ENCODE measurements at places on chromosomes 16 and 17.

GRCh38 chr17:27747462-27748359, 52.6 kb downstream of the NOS2 start:
- H3K4me1 ChIP-seq = peaks cover 6% of the 10 kb centered on the region
- H3K27ac ChIP-seq = no peak overlapping the region
- DNase-seq = no peak
- H3K27me3 ChIP-seq = peaks cover 10% of the 10 kb centered on the region
- no peaks in the 10 kb centered on the region for H3K36me3 ChIP-seq

DNA sequence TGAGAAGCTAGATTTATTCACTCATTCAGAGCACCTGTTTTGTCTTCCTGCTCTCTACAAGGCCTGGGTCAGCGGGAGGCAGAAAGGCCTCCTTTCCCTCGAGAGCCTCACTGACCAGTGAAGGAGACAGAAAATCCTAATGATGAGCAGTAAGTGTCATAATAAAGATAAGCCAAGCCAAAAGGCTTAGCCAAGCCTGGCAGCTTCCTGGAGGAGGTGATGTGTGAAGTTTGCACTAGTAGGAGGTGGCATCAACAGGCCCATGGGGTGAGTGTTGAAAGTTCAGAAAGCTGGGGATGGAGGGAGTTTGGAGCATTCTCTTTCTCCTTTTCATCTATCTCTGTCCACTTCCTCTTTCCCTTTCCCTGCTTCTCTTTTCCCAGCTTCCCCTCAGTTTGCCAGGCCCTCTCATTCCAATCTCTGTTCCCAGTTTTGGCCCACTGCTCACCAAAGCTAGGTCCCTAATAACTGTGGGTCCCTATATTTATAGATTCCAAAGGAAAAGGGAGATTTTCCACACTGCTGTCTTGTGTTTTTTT, 16.5 kb upstream of the SPNS3 start:
- H3K36me3 ChIP-seq = no peaks in the 10 kb centered on the region
- no peak overlapping the region for H3K4me3 ChIP-seq
- no peaks in the 10 kb centered on the region for H3K27me3 ChIP-seq
- DNase-seq = no peak
- H3K27ac ChIP-seq = no peak overlapping the region
- peaks cover 4% of the 10 kb centered on the region for H3K4me1 ChIP-seq

DNA sequence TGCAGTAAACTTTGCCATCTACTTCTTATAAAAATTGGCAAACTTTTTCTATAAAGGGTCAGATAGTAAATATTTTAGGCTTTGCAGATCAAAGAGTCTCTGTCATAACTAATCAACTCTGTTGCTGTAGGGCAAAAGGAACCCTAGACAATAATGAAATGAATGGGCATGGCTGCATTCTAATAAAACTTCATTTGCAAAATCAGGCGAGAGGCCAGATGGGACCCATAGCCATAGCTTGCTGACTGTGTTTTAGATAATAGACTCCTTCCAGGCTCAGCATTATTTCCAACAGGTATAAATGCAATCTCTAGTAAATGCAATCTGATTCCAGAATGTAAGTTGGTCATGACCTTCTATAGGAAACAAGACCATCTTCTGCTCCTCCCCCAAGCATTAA, 490.7 kb downstream of the TOX3 start:
- H3K4me3 ChIP-seq = no peak overlapping the region
- DNase-seq = no peak
- H3K27ac ChIP-seq = no peak overlapping the region
- no peaks in the 10 kb centered on the region for H3K36me3 ChIP-seq
- no peaks in the 10 kb centered on the region for H3K27me3 ChIP-seq

DNA sequence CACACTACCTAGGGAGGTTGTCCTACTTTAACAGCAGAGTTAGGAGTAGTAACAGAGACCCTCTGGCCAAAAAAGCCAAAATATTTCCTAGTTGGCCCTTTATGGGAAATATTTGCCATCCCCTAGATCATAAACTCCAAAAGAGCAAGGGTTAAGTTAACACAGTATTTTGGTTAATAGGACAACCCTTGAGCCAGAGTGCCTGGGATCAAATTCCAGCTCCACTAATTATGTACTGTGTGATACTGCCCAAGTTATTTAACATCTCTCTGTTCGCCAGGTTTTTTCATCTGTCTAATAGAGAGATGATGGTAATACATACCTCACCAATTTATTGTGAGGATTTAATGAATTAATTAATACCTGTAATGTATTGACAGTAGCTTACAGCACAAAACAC, 767.4 kb downstream of the KCNJ2 start:
- DNase-seq = no peak
- H3K4me3 ChIP-seq = no peak overlapping the region
- no peaks in the 10 kb centered on the region for H3K4me1 ChIP-seq
- H3K36me3 ChIP-seq = no peaks in the 10 kb centered on the region
- no peak overlapping the region for H3K27ac ChIP-seq

- H3K4me1 ChIP-seq = no peaks in the 10 kb centered on the region
- H3K4me3 ChIP-seq = no peak overlapping the region
- H3K27me3 ChIP-seq = peaks cover 2% of the 10 kb centered on the region
These were observed 28.1 kb upstream of the ITGA2B start for GRCh38 chr17:44417553-44417952.

- H3K4me1 ChIP-seq = no peaks in the 10 kb centered on the region
- peaks cover 8% of the 10 kb centered on the region for H3K27me3 ChIP-seq
- H3K4me3 ChIP-seq = no peak overlapping the region
- H3K36me3 ChIP-seq = no peaks in the 10 kb centered on the region
- no peak for DNase-seq
- H3K27ac ChIP-seq = no peak overlapping the region
These were observed 14.7 kb downstream of the LRRC75A start for GRCh38 chr17:16477255-16477654.

- no peaks in the 10 kb centered on the region for H3K36me3 ChIP-seq
- peaks cover 12% of the 10 kb centered on the region for H3K27me3 ChIP-seq
- H3K4me1 ChIP-seq = peaks cover 19% of the 10 kb centered on the region
- peak overlapping the region; percentile 81 for H3K27ac ChIP-seq
- peak overlapping the region; percentile 2 for H3K4me3 ChIP-seq
- no peak for DNase-seq
These were observed 139.4 kb downstream of the CCDC182 start for GRCh38 chr17:57605675-57606105.

DNA sequence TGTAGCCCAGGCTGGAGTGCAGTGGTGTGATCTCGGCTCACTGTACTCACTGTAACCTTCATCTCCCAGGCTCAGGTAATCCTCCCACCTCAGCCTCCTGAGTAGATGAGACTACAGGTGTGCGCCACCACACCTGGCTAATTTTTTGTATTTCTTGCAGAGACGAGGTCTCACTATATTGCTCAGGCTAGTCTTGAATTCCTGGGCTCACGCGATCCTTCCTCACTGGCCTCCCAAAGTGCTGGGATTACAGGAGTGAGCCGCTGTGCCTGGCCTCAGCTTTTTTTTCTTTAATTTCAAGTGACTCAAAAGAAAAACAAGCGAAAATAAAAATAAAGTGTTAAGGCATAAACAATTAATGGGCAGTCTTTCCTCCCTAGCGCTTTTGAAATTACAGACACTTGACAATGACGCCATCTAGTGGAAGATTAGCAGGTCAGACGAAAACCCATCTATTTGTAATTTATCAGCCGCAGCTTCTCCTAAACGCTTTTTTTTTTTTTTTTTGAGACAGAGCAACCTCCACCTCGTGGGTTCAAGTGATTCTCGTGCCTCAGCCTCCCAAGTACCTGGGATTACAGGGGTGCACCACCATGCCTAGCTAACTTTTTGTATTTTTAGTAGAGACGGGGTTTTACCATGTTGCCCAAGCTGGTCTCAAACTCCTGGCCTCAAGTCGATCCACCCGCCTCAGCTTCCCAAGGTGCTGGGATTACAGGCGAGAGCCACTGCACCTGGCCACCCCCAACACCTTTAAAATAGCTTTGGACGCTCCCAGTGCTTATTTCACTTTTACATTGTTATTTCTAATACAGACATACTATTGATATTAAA, 28.1 kb upstream of the PECAM1 start:
- H3K4me3 ChIP-seq = no peak overlapping the region
- no peak for DNase-seq
- H3K4me1 ChIP-seq = no peaks in the 10 kb centered on the region
- peaks cover 4% of the 10 kb centered on the region for H3K27me3 ChIP-seq
- no peak overlapping the region for H3K27ac ChIP-seq

GRCh38 chr17:78676412-78677302, 99.5 kb upstream of the DNAH17 start:
- H3K4me1 ChIP-seq = peaks cover 7% of the 10 kb centered on the region
- H3K27me3 ChIP-seq = no peaks in the 10 kb centered on the region
- H3K27ac ChIP-seq = no peak overlapping the region
- H3K36me3 ChIP-seq = no peaks in the 10 kb centered on the region
- DNase-seq = no peak

GRCh38 chr16:72705801-72706200, 342.1 kb downstream of the ZFHX3 start:
- H3K4me1 ChIP-seq = peaks cover 32% of the 10 kb centered on the region
- peak; percentile 42 for DNase-seq
- peak overlapping the region; percentile 69 for H3K27ac ChIP-seq
- H3K36me3 ChIP-seq = peaks cover 5% of the 10 kb centered on the region
- H3K27me3 ChIP-seq = peaks cover 3% of the 10 kb centered on the region
- peak overlapping the region; percentile 27 for H3K4me3 ChIP-seq
